Karpas-422 (cell line): ENCODE measurements at places on chromosomes 5 and 9. TPM values are rescaled to one million over a fixed set of nuclear protein-coding genes. Genes with fewer than 3 reads are reported as not detected.

The CORO2A gene
- total RNA-seq, result 1.7 and 2.5 TPM in 2 replicates

The LIX1 gene
- not detected in 2 replicates for total RNA-seq

GRCh38 chr5:1318659-1319251 is 23.9 kb upstream of the TERT start:
- no peak for DNase-seq

GRCh38 chr9:132647806-132648205 is 22.0 kb downstream of the DDX31 start:
- no peak for DNase-seq

- DNase-seq, result no peak
Measured at GRCh38 chr9:32882705-32883104, 99.4 kb downstream of the TMEM215 start.

GRCh38 chr5:18220631-18221030 is 586.4 kb downstream of the TAF11L14 start:
- no peak for DNase-seq

- no peak for DNase-seq
Measured at GRCh38 chr9:89277454-89277853, 33.5 kb upstream of the CKS2 start.

- no peak for DNase-seq
Measured at GRCh38 chr9:133892193-133892920, 99.8 kb downstream of the VAV2 start.

DNA sequence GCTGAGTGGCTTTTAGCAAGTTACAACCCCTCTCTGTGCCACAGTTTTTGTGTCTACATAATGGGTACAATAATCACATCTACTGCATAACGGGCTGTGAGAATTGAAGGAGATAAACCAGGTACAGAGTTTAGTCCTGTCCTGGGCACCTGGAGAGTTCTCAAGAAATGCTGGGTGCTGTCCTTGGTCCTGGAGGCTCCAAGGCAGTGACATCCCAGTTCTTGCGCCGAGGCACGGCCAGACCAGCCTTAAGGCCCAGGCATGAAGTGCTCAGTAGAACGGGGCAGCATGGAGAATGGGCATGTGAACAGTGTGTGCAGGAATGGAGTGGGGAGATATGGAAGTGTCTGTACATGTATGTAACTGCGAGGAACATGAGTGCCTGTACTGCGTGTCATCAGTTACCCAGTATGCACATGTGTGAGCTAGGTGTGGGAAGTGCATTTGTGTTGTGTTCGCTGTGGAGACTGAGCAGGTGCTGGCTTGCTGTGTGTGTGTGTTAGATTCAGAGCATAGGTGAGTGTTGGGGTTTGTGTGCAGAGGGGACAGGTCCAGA is 6.3 kb upstream of the UNC5A start:
- DNase-seq, result peak; percentile 68
